ENCODE measurements at places on chromosomes 16 and 17.

GRCh38 chr17:81193051-81193410 is 27.0 kb upstream of the AATK start:
- no peak for DNase-seq

DNA sequence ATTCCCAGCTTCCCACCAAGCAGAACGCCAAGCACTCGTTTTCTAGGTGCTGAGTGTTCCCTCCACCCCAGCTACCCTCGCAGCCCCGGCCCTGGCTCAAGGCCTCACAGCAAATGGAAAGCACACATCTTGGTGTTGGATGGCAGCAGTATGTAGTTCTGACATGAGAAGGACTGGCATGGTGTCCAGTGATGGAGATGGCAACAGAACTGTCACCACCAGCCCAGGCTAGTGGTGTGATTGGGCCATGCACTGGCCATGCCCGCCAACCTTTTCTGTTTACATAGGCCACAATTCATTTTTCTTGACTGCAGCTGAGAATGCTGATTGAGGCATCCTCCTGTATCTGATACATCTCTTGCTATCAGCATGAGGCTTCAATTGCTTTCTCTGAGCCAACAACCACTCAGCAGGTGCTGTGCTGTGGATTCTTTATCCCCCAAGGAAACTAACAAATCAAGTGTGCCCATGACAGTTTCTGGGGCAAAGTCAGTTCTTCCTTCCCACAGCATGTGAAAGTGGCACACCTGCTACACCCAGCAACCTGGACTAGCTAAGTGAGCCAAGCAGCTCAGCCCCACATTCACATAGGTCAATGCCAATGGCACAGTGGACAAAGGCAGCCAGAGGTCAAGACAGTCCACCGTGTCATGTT is 3.8 kb downstream of the SLC12A4 start:
- DNase-seq, result no peak

DNA sequence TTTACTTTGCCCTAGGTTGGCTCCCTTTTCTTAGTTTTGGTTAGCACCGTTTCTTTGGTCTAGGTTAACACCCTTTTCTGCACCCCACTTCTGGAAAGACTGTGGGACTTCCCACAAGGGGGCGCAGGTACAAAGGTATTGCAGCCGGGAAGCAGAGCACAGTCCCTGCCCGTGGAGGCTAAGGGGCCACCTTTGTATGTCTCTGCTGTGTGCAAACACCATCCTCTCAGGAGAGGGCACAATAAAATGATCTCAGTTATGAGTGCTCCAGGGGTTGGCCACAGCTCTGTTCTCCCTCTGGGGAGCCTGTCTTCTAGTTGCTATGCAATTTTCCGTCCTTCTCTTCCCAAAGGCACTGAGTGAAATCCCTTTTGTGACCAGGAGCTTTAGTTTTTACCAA is 28.4 kb upstream of the TMC5 start:
- DNase-seq, result no peak

- DNase-seq, result no peak
Measured at GRCh38 chr16:2848933-2849725, 8.8 kb downstream of the PRSS22 start.

GRCh38 chr17:29837531-29837930 is 92.5 kb downstream of the SSH2 start:
- DNase-seq, result no peak

- no peak for DNase-seq
Measured at GRCh38 chr17:50035421-50035879, 20.5 kb upstream of the ITGA3 start.

DNA sequence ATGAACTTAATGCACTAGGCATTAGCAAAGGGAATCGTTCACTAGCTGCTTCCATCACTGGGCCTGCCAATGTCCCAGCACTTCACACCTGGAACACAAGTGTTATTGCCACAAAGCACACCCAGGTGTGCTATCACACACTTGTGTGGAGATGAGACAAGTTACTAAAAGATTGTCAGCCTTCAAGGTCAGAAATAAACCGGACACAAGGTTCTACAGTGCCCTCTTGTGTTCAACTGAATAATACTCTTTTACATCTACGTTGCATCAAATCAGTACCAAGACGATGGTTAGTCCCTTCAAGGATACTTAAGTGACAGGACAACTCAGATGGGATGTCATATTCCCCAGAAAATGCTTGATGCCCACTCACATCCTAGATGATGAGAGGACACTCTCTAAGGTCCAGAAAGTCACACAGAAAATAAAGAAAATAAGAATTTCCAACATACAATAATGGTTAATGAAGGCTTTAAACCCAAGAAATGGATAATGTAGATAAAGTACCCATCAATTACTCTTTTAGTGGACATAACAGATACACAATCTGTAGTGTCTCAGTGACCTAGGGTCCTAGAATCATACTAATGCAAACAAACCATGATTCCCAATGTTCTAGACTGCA is 16.4 kb upstream of the GLG1 start:
- DNase-seq, result no peak

- DNase-seq, result peak; percentile 36
Measured at GRCh38 chr16:58501242-58502131, 1.5 kb downstream of the NDRG4 start.

GRCh38 chr17:8732406-8733085 is 12.1 kb downstream of the CCDC42 start:
- DNase-seq, result no peak

GRCh38 chr17:5241861-5242671 is 7.4 kb upstream of the SCIMP start:
- DNase-seq, result no peak

GRCh38 chr16:12295395-12295794 is 318.9 kb downstream of the SNX29 start:
- DNase-seq, result no peak

DNA sequence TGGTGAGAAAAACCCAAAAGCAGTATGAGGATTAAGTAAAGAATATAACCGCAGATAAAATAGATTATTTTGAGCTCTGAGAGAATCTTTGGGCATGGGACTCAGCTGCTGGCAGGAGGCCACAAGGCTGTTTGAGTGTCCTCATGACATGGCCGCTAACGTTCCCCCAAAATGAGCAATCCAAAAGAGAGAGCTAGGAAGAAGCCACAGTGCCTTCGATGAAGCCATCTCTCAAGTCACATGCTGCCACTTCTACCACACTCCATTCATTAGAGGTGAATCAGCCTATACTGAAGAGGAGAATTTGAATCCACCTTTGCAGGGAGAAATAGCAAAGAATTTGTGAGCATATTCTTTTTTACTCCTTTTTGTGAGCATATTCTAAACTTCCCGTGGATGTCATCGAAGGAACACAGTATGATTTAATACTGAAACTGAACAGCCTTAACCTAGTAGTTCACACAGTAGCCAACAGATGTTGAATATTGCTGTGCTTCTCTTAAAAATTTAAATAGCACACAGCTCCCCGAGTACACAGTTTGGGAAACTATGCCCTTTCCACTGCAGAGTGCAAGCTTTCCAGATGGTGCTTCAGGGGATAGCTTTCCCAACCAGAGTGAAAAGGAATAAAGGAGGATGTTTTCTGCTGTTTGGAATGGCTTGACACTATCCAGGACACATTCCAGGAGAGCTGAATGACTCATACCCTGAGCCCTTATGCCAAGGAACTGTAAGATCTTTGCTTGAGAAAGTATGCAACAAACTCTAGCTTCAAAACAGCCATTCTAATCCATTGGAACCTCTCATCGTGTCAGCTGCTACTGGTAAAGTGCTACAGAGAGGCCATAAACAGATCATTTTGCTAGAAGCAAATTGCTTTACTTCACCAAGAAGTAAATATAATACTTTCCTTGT is 33.9 kb downstream of the ANKFY1 start:
- DNase-seq, result no peak

GRCh38 chr17:70298929-70299531 is 129.7 kb downstream of the KCNJ2 start:
- no peak for DNase-seq

GRCh38 chr17:17805575-17805974 is 31.2 kb downstream of the SREBF1 start:
- DNase-seq, result no peak

DNA sequence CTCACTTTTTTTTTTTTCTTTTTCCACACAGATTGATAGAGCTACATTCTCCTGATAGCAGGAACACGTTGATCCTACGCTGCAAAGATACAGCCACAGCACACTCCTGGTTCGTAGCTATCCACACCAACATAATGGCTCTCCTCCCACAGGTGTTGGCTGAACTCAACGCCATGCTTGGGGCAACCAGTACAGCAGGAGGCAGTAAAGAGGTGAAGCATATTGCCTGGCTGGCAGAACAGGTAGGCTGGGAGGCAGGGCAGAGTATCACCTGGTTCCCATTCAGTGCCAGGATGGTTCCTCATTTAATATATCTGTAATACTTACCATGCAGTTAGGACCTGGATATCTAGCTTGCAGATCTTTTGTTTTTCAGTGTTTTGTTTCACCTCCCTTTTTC is 51.1 kb upstream of the VPS4A start:
- no peak for DNase-seq

DNA sequence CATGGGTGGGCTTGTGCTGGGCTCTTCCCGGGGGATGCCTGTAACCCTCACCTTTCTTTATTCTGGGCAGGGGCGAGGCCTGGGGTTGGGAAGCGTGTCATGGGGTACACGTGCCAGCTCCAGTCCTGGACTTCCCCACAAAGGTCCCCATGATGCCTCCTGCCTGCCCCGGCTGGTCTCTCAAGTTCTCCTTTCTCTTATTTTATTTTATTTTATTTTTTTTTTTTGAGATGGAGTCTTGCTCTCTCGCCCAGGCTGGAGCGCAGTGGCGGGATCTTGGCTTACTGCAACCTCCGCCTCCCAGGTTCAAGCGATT is 8.6 kb downstream of the ATP2A3 start:
- DNase-seq, result no peak

GRCh38 chr16:85734311-85735017 is 16.4 kb downstream of the C16orf74 start:
- DNase-seq, result no peak

DNA sequence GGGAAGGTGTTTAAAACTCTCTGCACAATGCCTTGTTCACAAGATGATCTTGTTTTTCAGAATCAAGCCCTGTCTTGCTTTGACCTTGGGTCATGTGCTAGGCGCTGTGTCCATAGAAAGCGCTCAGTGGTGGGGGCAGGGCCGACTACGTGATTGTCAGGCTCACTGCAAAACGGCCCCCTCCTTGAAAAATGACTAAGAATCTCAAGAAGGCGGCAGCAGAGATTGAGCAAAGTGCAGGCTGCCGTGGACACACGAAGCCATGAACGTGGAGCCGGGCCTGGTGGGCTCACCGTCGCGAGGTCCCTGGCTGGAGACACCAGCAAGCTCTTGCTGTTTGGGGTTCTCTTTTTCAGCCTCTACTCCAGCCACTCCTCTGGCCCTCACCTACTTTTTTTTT is 10.2 kb downstream of the ATP2C2 start:
- DNase-seq, result no peak

- no peak for DNase-seq
Measured at GRCh38 chr16:16111639-16112038, 111.7 kb downstream of the ABCC6 start.

DNA sequence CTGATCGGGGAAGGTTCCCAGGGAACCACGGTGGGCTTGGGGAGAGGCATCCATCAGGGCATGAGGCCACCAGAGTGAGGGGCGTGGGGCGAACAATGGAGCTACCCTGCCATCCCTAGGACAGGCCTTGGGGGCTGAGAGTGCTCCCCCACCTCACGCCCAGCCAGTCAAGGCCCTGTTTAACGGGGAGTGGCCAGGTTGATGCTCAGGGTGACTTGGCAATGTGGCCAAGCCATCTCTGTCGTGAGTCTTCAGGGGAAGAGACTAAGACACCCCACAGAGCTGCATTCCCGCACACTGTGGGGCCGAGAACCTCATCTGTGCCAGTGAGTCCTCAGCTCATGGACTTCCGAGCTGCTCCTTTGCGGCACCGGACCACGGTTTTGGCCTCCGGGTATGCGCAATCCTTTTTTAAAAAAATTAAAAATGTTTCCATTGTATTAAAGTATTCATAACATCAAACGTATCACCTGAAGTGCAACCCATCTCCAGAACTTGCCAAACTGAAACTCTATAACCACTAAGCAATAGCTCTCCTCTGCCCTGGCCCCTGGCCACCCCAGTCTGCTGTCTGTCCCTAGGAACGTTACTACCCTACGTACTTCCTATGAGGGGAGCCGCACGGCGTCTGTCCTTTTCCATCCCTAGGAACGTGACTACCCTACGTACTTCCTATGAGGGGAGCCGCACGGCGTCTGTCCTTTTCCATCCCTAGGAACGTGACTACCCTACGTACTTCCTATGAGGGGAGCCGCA is 71.8 kb upstream of the DOC2B start:
- DNase-seq, result no peak

DNA sequence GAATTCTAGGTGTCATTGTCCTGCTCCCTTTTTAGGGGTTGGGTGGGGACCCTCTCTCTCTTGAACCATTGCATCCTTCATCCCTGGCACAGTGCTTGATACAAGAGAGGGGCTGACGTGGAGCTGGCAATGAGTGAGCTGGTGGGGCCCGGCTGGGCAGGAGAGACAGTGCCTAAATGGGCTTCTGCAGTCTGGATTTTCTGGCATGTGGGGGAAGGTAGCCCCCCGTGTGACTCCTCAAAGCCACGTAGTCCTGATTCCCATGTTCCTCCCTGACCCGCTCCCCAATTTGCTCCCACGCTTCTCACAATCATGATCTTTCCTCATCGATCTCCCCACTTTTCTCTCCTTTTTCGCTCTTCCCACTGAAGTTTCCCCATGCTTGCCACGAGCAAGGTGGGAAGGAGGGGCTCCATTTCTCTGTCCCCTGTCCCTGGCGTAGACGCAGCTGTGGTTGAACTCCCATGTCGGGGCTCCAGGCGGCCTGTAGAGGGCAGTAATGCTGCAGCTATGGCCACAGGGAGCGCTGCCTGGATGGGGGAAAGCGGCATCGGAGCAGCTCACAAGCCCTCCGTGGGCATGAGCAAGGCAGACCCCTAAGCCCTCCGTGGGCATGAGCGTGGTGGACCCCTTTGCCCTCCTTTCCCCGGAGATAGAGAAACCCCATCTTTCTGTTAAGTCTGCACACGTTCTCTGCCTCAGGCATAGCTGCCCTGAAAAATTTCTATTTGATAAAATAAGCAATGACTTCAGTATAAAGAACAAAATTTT is 47.5 kb downstream of the HAPSTR1 start:
- no peak for DNase-seq

GRCh38 chr16:26120729-26121128 is 429.0 kb downstream of the HS3ST4 start:
- DNase-seq, result no peak

DNA sequence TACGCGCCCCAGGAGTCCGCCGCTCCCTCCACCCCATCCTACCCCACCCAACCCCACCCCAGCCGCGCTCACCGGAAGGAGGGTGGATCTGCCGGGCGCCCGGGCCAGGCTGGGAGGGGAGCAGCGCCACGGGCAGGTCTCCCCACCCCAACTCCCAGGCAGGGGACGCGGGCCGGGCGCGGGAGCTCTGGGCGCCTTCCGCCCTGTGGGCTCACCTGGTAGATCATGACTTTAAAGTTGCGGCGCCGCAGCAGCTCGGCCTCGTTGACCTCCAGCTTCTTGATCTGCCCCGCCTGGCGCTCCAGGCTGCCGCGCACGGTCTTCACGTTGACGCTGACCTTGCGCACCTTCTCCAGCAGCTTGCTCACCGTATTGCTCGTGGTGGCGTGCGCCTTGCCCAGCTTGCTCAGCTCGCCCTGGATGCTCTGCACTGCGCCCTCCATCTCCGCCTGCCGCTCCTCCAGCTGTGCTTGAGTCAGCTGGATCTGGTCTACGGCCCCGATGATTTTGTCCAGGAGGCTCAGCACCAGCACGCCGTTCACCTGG is 571 bp downstream of the CAVIN1 start:
- DNase-seq, result no peak

All from NCI-H187 (cell line).